Pulmonary artery endothelial cell (primary cell): ENCODE measurements at places on chromosomes 7 and 10.

DNA sequence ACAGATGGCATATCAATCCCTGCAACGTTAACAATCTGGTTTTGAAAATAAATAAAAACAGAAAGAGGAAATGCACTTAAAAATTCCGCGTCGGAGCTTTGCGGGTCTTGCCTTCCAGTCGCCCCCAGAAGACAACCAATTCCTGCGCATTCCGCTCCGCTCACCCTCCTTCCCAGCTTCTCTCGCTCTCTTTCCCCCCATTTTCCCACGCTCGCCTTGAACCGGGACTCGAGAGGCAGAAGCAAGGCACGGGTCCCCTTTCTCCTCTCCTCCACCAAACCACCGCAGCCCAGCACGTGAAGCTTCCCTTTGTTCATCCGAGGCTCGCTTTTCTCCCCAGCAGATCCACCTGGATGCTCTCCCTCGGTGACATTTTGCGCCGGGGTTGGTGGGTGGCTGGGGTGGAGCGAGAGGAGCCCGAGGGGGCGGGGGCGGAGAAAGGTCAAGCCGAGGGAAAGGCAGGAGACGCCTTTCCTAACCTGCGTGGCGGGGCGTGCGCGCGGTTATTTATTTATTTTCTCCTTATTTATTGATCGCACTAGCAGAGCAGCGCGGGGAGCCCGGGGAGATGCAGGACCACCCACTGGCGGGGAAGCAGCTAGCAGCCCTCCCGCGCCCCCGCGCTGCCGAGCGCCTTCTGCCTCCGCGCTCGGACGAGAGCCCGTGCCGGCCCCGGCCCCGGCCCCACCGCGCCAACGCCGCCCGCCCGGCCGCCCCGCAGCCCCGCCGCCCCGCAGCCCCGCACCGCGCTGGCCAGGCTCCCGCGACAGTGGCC is at the start of gene KCND2:
TSS of gene KCND2 (plus strand) at position 475 of the 775 bp plus-strand sequence.
- DNase-seq: no peak

DNA sequence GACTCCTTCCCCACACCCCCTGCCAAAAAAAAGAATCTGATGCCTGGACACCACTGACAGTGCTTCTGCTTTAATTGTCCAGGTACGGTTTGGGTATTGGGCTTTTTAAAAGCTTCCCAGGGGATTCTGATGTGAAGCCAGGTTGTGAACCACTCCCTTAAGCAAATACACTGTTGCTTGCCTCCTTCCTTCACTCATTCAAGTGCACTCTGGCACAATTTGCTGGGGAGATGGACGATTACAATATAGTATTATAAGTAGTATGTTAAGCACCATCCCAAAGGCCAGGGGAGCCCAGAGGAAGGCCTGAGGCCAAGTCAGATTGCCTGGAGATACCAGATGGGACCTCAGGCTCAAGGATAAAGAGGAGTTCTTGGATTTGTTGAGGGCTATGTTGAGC is 12.3 kb upstream of the ZNRF2 start:
- DNase-seq: no peak

- no peak for DNase-seq
Measured at GRCh38 chr10:42995537-42995936, 81.3 kb upstream of the RET start.

DNA sequence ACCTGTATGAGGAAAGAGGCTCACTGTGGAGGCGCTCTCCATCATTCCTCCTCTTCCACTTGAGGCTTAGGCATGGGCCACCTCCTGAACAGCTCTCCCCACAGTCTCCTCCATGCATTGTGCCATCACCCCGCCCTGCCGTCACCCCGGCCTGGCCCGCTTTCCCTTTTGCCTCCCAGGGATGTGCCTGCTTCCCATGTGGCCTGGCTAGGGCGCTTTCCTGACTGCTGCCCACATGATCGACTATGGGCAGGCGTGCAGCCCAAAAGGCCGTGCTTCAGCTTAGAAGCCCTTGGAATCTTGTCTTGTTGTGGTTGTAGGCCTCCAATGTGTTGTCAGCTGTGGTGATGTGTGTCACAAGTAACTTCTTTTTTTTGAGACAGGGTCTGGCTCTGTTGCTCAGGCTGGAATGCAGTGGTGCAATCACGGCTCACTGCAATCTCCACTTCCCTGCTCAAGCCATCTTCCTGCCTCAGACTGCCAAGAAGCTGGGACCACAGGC is 1.8 kb upstream of the ACTR3C start:
- DNase-seq: no peak

DNA sequence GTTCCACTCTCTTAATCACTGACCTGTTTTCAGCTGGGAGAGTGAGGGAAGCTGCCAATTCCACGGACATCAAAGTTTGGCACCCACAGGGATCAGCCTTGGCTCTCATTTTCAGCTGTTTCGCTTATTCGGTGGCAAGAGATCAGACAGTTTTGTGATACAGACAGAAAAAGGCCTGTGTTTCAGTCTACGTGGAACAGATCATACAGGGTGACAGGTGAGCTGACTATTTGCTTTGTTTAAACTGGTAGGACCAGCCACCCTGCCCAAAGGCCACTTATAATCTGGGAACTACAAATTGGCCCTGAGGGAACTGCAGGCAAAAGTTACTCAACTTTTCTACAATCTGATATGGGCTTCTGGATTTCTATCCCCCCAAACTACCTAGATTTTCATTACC is 128.6 kb downstream of the ZNF467 start:
- DNase-seq: no peak

GRCh38 chr10:76073524-76073923 is 642.1 kb downstream of the LRMDA start:
- DNase-seq: no peak

GRCh38 chr10:21733710-21734109 is 199.7 kb downstream of the MLLT10 start:
- no peak for DNase-seq

GRCh38 chr10:49446031-49446430 is 50.1 kb upstream of the DRGX start:
- no peak for DNase-seq

DNA sequence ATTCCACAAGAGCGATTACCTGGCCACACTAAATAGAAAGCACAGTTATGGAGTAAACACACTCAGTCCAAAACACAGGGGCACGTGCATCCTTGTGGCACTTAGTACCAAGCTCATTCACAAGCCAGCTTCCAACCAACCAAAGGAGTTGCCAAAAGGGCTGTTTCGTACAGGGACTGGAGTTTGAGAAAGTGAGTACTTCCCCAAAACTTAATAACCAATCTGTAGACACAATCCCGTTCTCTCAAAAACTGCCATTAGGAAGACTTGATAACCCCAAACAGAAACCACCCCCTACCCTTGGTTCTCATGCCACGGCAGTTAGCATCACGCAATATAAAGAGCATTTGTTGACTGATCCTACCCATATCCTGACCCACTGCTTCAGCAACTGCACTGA is 166.2 kb upstream of the ASAH2 start:
- no peak for DNase-seq

GRCh38 chr10:132776186-132776585 is 9.8 kb downstream of the NKX6-2 start:
- no peak for DNase-seq

GRCh38 chr7:30093420-30093952 is 41.3 kb upstream of the MTURN start:
- DNase-seq: no peak

- DNase-seq: no peak
Measured at GRCh38 chr7:33300742-33301141, 171.4 kb downstream of the BBS9 start.

DNA sequence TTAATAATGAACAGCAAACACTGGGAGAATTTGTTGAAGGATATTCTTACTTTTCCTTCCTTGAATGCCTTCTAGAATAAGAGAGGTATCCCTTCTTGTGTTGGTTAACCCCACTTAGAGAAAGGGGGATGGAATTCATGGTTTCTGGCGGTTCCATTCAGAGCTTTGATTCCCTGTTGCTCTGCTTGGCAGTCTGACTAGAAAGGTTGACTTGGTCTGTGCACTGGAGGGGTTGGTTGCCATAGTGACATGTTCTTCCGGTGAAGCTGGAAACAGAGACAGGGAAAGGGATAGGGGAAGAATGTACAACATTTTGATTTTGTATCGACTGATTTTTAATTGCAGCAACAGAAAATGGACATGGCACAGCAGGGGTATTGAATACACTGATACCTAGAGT is 2.5 kb downstream of the TMEM178B start:
- DNase-seq: no peak

GRCh38 chr7:128814499-128814898 is 15.7 kb upstream of the FLNC start:
- no peak for DNase-seq

DNA sequence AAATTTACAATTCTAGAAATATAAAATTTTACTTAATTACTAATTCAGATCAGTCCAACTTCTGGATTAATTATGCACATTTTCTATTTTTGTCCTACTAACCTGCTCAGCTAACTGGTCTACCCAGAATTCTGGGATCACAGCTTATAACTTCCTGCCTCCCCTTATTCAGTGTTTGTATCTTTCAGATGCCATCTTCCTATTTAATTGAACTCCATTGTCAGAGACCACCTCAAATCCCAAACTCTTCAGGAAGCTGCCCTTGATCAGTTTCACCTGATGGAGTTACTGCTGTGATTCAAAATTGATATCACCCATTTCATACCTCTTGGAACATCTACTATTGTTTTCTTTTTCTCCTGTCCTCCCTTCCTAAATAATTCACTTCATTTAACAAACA is 259.2 kb downstream of the WDR11 start:
- DNase-seq: no peak
